ELF-1 (cell line): ENCODE measurements at places on chromosomes 12 and 14.

DNA sequence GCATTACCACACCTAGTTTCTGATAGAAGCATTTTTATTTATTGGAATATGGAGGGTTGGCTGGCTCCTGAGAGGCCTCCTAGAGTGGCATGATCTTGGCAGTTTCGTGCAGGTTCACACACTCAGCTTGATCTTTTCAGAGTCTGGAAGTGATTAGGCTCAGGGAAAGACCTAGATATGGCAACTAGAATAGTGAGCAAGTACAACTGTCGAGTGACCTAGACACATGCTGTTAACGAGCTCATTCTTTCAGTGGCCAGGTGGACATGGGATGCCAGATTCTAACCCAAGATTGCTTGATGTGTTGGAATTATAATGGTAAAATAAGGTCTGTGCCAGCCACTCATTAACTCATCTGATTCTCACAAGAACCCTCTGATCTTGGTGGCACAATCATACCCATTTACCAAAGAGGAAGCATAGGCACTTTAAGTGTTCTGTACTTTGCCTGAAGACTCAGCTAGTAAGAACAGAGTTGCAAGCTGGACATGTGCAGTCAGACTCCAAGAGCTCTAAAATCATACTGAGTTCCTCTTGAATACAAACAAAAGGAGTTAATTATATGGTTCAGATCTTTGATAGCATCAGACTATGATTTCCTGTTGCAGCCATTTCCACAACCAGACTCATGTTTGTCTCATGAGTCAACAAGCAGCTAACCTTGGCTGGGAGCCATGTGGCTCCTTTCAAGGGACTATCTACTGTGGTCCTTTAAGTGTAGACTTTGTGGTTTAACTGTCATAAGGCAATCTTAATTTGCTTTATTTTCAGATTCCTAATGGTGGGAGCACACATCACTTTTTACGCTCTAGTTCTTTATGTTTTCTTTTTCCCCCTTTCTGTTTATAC is 144.2 kb downstream of the PLEKHA5 start:
- no peak for DNase-seq

DNA sequence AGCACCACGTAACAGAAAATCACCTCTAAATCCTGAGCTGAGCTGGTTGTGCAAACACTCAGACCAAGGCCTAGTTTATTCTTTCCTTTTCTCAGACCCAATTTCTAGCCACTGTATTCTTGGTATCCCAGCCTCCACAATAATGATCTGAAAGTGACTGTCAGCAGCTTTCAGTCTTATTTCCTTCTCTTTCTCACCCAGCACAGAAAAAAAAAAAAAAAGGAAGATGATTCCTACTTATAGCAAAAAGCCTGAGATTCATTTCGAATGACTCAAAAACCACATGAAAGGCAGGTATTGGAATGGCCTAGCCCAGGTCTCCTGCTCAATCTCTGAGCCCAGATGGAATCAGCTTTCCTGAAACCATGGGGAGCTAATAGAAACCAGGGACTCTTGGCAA is 298.6 kb upstream of the PPFIA2 start:
- no peak for DNase-seq

DNA sequence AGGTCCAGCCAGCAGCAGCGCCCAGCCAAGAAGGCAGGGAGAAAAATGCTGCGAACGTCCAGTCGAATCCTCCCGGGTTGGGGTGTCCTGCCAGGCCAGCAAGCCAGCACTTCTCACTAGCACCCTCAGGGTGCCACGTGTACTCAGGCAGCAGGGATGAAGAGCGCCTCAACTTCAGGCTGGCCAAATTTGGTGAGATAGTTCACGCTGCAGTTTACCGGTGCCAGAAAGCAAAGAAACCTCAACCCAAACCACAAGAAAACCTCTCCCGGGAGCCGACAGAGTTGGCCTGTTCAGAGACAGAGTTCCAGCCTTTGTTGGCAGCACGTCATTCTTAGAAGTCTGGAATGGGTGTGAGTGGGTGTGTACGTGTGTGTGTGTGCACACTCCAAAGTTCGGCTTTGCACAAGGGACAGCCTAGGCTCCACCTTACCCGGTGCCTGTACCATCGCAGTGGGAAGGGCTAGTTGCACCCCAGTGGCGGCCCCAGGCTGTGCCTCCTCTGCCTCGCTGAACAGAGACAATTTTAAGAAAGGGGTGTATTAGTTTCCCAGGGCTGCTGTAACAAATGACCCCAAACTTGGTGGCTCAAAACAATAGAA is 42.1 kb downstream of the ELK3 start:
- no peak for DNase-seq

- no peak for DNase-seq
Observed at GRCh38 chr14:25233613-25234012, 183.7 kb upstream of the STXBP6 start.

DNA sequence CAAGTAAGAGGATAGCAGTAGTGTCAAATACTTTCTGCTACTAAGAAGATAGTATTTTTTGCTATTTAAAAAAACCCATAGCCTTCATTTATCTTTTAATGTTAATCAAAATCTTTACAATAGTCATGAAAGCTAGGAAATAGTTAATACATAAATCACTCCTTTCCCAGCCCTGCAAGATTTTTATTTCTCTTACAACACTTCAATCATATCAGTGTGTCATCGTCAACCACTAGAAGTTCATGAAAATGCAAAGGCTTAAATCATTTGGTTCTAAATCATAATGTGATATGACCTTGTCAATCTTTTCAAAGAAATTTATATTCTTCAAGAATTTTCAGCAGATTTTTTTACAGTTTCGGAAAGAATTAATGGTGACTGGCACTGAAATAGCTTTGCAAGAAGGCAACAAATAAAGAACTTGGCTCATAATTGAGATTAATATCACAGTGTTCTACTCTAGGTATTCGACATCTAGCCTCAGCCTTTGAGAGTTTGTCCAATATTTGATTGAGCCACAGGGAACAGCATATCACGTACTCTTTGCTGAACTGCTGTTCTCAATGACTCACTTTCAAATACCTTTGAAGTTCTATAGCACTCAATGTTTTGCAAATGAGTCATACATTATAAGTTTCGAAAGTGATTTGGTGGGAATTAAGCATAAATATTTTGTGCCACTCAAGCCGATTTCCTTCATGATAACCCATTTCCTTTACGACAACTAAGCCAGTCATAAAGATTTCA is 384.0 kb upstream of the FOXG1 start:
- no peak for DNase-seq

DNA sequence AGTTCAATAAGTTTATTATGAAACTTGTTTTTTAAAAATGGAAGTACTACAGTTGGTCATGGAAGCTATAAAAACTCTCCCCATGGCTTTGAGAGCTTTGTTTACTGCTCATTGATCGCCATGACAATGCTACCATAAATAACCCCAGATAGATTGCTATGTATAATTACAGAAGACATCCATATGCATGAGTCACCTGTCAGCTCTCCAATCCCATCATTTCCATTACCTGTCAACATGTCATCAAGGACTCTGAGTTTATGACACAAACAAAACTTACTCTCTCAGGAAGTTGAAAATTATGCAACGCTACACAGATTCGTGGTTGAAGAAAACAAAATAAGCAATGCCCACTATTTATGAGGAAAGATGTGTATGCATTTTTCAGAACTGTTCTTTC is 144.4 kb downstream of the SEC23A start:
- DNase-seq: no peak

DNA sequence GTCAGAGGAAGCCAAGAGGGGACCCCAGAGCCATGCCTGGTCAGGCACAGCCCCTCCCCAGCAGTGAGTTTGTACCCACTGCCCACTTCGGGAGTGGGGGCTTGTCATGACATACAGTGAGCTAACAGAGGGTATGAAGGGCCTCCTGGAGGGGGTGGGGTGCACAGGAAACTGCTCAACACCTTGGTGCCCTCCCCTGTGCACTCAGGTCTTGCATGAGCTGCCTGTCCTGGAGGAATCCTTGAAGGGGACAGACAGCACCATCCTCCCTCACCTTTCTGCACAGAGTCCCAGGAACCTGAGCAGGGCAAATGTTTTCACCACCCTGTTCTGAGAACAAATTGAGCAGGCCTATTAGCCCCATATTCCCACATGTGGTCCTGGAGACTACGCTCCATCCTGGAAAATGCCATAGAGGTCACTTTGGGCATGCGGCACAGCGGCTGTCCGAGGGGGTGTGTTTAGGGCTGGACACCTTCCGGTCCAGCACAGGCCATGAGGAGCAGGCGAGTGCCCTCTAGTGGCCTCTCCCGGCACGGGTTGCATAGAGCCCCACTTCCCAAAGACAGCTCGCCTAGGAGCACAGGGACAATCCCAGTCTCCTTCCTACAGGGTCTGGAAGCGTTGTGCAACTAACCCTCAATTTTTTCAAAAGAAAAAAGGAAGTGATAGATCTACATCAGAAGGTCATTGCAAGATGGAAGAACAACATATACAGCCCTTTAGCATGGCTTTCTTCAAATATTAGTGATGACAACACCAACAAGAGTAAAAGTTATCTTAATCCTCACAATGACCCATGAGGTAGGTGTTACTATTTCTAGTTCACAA is 31.9 kb upstream of the ZFP36L1 start:
- DNase-seq: peak; percentile 96

DNA sequence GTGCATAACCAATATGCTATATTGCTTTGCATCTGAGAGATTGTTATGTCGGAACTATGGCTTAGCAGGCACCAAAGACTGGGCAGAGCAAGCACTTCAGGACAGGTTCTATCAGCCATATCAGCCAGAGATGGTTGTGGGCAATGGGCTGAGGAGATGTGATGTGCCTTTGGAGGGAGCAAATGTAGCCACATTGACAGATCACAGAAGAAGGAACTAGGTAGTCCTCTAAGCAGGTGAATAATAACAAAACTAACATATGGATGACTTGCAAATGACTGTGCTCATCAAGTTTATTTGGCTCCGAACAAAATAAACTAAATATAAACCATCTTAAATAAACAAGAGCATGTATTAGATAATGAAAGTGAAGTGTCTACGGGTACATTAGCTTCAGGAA is 291.7 kb downstream of the RMST start:
- DNase-seq: no peak

DNA sequence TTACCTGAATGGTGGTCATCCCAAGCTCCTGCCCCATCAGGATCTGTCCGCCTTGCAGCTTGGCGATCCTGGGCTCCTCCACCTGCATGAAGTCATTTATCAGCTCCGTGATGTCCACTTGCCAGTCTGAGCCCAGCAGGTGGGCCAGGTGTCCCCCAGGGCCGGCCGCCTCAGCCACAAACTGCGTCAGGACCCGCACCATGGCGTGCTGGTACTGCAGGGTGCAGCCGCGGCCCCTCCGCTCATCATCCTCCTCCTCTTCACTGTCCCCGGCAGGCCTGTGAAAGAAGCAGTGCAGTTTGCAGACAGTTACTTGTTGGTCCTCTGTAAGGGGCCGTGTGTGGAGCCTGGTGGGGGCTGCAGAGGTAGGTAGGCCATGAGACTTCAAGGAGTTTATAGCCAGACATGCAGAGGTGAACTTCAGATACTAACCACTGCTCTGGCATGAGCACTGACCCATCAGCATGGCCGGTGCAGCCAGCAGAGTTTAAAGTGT is 228.5 kb downstream of the GLT1D1 start:
- no peak for DNase-seq

GRCh38 chr12:57530396-57531142 is 7.9 kb downstream of the MBD6 start:
- no peak for DNase-seq

- DNase-seq: no peak
Observed at GRCh38 chr12:94900496-94900895, 103.0 kb downstream of the NDUFA12 start.

- no peak for DNase-seq
Observed at GRCh38 chr12:80860206-80860605, 77.5 kb downstream of the LIN7A start.

GRCh38 chr14:94914191-94914590 is 144.3 kb upstream of the GSC start:
- DNase-seq: no peak

GRCh38 chr12:119990382-119990874 is 1.4 kb downstream of the BICDL1 start:
- no peak for DNase-seq
